ENCODE measurements at places on chromosomes 6 and 20. TPM values are rescaled to one million over a fixed set of nuclear protein-coding genes. Genes with fewer than 3 reads are reported as not detected.

GRCh38 chr20:14959506-14960475, 622.4 kb upstream of the FLRT3 start:
- DNase-seq = no peak

DNA sequence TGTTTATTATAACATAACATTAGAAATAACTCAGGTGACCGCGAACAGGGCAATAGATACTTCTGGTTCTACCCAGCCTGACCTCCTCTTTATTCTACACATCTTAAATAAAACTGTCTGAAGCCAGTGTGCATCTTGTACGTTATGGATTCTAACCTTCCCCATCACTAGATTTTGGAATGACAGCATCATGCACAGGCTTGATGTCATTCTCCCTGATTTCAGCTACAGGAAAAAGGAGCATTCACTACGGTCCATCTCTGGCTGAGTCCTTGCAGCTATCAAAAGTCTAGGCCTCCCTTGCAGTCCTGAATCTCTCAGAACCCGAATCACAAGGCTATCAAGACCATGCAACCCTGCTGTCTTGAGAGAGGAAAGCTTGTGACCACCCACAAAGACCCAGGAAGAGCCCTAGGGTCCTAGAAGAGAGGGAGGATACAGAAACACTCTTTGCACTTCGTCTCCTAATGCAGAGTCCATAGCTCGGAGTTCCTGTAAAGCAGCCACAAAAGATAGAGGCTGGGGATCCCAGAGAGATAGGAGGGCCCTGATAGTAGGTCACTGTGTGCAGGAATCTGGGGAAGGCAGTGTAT, 845 bp downstream of the HLA-DPA1 start:
- DNase-seq = no peak

DNA sequence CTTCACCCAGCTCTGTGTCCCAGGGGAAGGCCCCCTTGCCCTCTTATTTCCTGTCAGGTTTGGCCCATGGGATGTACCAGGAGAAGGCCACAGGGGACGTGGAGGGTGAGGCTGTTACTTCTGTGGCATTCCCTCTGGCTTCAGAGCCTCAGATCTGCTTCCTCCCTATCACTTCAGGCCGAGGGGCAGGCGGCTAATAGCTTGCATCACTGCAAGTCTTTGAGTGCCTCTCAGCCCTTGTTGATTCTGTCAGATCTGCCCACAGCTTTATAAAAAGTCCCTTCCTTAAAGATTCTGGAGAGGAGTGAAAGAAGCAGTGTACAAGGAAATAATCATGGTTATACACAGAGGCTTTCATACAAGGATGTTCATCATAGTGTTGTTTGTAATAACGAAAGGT, 86.9 kb downstream of the LRFN2 start:
- DNase-seq = no peak

- no peak for DNase-seq
These were observed 29.0 kb downstream of the ARID1B start for GRCh38 chr6:156806155-156806554.

DNA sequence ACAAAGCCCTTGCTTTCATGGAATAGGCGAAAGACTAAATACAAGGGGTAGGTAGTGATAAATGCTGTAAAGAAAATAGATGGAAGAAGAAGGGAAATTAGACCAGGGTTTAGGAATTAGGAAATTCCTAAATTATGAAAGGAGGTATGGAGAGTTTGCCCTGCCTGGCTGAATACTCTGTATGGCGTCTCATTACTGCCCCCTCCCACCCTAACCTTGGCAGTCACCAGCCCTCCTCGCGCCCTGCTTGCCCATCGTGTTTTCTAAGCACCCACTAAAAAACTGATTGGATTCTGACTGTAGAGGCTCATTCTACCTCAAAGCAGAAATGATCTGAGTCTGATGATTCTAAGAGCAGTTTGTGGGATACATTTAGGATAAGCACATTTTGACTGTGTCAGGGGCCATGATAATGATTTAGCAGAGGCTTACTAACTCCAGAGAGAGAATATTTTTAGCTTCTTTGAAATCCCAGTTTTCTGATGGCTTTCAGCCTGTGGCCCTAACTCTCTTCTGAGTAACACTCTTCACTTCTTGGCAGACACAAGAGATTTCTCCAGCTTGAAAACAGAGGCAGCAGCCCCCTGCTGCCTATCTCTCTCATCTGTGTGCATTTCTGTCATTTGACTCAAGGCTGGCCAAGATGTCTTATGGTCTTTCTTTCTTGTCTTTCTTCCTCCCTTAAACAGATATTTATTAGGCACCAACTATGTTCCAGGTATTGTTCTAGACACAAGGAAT, 1.4 kb upstream of the CHD6 start:
- DNase-seq = no peak

DNA sequence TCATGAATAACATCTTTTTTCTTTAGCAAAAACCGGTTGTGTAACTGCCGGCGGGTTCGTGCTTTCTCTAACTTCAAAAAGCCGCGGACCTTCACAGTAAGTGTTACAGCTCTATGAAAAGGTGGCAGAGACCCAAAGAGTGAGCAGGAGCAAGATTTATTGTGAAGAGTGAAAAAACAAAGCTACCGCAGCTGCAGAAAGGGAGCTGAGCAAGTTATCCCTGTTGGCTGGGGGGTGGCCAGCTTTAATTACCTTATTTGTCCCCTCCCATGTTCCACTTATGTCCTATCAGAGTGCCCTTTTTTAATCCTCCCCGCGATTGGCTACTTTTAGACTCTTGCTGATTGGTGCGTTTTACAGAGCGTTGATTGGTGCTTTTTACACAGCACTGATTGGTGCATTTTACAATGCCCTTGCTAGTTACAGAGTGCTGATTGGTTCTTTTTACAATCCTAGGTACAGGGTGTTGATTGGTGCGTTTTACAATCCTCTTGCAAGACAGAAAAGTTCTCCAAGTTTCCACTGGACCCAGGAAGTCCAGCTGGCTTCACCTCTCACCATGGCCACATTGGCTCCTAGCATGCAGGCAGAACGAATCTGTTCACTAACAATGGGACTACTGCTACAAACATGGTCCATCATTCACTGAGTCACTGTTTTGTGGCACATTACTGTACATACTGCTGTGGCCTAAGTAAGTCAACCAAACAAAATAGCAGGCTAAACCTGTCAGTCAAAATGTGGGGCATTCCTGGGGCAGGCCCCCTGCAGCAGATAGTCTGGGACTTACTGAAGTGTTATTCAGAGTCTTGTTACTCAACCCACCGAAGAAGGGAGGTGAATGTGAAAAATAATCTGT, 52.8 kb downstream of the MYLIP start:
- DNase-seq = no peak

GRCh38 chr6:2791450-2791974, 26.3 kb downstream of the WRNIP1 start:
- no peak for DNase-seq

DNA sequence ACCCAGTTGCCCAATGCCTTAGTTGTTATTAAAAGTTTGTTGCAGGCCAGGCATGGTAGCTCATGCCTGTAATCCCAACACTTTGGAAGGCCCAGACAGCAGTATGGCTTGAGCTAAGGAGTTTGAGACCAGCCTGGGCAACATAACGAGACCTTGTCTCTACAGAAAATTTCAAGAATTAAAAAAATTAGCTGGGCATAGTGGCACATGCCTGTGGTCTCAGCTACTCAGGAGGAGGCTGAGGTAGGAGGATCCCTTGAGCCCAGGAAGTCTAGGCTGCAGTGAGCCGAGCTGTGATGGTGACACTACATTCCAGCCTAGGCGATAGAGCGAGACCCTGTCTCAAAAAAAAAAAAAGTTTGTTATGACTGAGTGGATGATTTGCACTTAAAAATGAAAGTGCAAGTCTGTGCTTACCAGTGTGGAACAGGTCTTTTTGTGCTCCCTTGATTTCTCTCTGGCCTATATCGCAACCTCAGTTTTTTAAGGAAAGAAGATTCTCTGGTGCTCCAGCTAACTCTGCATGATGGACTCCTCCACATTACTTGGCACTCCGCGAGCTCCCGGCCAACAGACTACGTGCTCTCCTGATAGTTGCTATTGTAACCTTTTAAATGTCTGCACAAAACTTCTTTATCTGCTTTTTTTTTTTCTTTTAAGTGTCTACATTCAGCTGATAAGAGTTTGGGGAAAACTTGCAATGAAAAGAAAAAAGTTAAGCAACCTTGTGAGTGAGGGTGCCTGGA, 22.1 kb downstream of the ZKSCAN3 start:
- DNase-seq = no peak

DNA sequence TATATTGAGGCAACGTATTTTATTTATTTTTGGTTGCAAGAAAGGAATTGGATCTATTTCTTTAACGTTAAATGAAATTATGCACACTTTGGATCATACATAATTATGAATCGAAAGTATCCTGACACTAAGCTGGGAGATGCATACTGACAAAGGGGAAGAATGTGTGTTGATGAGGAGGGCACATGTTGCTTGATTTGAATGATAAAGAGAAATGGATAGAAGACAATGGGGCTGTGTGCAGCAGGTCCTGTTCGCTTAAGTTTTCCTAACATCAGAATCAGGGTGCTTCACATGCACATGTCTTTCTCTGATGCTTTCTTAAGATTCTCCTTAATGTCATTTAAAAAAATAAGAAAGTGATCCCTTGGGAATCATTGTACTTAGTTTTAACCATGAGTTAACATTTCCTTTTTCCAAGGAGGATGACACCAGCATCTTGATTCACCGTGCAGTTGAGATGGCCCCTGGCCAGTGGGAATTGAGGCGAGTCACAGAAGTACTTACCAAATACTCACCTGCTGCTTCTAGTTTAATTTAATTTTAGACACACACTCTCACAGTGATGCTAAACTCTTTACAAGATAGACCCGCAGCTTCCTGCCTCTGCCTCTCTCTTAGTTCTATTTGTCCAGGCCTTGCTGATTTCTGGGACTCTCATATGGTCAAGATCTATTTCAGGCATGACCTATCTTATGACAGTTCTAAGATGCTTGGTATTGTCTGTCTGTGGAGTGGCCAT, 116.5 kb downstream of the CLIC5 start:
- DNase-seq = no peak

DNA sequence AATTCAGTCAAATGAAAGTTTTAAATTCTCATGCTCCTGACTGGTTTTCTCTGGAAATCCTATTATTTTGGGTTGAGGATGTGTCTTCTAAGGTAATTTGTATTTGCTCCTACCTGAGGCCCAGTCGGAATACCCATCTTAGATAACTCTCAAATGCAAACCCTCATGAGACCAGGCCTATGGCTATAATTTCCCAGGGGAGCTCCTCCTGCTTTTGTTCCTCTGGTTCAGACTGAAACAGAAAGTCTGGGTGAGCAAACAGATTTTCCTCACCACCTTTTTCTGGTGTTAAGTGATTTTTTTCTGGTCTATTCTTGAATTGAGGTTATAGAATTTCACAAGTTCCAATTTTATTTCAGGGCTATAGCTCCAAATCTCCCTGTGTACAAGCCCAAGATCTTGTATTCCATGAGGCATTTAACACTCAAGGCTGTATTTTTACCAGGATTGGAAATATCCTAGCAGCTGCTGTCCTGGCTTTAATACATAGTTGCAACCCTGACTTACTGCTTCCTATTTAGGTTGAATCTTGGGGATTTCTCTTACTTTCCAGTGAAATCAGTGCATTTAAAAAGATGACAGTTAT, 169.1 kb upstream of the PTCHD4 start:
- DNase-seq = no peak

DNA sequence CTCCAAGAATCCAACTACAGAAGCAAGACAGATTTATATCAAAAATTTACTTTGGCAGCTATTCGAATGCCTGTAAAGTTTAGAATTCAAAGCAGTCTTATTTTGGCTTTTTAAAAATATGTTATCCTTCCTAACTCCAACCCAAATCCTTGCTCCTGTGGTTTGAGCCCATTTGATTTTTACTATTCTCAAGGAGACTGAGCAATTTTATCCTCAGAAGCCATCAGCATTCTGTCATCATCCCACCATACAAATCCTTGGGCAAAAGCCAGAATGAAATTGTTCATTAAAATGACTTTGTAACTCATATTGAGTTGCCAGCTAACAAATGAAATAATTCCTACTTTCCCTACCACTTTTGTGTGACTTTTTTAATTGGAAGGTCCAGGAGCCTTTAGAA, 392.8 kb downstream of the ADGRB3 start:
- no peak for DNase-seq

GRCh38 chr6:12719017-12719416, 2.5 kb downstream of the PHACTR1 start:
- no peak for DNase-seq

DNA sequence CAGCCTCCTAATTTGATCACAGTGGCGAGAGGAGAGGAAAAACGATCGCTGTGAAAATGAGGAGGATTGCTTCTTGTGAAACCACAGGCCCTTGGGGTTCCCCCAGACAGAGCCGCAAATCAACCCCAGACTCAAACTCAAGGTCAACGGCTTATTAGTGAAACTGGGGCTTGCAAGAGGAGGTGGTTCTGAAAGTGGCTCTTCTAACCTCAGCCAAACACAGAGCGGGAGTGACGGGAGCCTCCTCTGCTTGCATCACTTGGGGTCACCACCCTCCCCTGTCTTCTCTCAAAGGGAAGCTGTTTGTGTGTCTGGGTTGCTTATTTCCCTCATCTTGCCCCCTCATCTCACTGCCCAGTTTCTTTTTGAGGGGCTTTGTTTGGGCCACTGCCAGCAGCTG, 28.7 kb downstream of the SAYSD1 start:
- DNase-seq = no peak

GRCh38 chr6:45441851-45442453, 64.2 kb upstream of the SUPT3H start:
- DNase-seq = no peak

GRCh38 chr6:138785980-138786379, 9.9 kb upstream of the ECT2L start:
- DNase-seq = no peak

DNA sequence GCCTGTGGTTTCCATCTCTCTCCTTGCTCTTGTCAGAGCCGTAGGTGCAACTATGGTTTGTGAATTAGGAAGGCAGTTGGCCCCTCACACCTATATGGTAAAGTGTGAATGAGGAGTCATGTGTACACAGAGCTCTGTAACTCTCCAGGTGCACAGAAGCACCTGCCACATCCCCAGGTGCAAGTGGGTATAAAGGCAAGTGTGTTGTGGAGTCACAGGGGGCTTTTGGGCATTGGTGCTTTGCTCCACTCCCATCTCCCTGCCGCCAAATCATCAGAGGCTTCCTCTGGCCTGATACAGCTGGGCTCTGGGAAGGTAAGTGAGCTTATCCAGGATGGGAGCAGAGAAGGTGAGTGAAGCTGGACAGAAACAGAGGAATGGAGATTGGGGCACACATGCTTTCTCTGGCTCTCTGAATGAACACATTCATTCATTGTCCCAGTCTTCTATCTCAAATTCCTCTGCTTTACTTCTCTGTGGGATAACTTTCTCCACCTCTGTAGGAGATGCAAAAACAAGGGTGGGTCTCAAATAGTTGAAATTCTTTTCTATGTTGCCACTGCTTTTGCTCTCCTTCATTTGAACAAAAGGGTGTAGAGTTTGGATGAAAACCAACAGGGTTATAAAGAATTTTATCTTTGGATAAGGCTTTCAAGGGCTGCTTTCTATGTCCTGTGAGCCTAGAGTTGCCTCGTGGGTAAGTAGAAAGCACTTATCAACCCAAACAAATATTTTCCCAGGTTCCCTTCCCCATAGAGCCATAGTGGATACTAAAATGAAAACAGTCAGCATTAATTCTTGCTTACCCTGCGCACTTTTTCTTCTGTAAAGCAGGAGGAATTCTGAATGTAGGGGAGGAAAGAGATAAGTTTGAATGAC, 45.0 kb upstream of the RIPOR2 start:
- no peak for DNase-seq

GRCh38 chr20:59082981-59083380, 40.4 kb upstream of the PRELID3B start:
- DNase-seq = no peak

TRERF1 gene
- 0.86 TPM for total RNA-seq

GPX6 gene
- not detected for total RNA-seq

TRIM26 gene
- 24.2 TPM for total RNA-seq

MAS1 gene
- 0.03 TPM for total RNA-seq

CCN6 gene
- not detected for total RNA-seq

PDE7B gene
- 4.4 TPM for total RNA-seq

ARMC12 gene
- total RNA-seq = 0.22 TPM

All from cardiac septum (tissue), 1 donor.